ENCODE measurements at places on chromosomes 1 and 21. TPM values are rescaled to one million over a fixed set of nuclear protein-coding genes. Genes with fewer than 3 reads are reported as not detected.

The TRMT13 gene
- 3.8 TPM for total RNA-seq

The LRRC38 gene
- total RNA-seq, result 0.27 TPM

The OR14K1 gene
- total RNA-seq, result 0.81 TPM

The KRTAP7-1 gene
- not detected for total RNA-seq

The OR2L8 gene
- total RNA-seq, result 9.2 TPM

The ZBTB8A gene
- 8.1 TPM for total RNA-seq

The THEMIS2 gene
- 181 TPM for total RNA-seq

The LCE1C gene
- not detected for total RNA-seq

The SPOCD1 gene
- under 0.01 TPM for total RNA-seq

The SLC16A4 gene
- total RNA-seq, result under 0.01 TPM

The TEDDM1 gene
- total RNA-seq, result not detected
